ENCODE measurements at places on chromosomes 1 and 21.

- no peak for DNase-seq
These were observed 66.3 kb upstream of the BMP8A start for GRCh38 chr1:39425151-39425550.

DNA sequence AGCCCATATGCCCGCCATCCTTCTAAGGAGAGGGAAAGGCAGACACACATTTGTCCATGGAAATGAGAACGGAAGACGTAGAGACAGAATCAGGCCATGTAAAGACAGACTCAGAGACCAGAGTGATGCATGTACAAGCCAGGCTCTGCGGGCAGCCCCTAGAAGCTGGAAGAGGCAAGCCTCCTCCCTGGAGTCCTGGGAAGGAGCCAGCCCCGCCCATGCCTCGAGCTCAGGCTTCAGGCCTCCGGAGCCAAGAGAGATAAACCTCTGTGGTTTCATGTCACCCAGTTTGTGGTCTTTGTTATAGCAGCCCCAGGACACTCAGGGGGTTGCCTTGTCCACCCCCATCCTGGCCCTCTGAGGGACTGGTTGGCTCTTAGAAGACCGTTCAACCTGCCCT lies 11.6 kb downstream of the PDE9A start:
- DNase-seq = no peak

DNA sequence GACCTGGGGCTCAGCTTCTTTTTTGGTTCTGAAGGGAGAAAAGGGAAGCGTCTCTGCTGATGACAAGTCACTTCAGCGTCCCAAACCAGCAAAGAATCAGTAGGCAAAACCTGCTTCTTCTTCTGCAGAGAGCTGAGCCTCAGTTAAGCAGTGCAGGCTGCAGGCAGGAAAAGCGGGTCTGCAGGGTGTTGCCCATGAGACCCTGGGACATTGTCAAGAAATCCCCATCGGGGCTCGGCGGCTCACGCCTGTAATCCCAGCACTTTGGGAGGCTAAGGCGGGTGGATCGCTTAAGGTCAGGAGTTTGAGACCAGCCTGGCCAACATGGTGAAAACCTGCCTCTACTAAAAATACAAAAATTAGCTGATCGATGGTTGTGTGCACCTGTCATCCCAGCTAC lies 16.7 kb downstream of the CLDN14 start:
- no peak for DNase-seq

DNA sequence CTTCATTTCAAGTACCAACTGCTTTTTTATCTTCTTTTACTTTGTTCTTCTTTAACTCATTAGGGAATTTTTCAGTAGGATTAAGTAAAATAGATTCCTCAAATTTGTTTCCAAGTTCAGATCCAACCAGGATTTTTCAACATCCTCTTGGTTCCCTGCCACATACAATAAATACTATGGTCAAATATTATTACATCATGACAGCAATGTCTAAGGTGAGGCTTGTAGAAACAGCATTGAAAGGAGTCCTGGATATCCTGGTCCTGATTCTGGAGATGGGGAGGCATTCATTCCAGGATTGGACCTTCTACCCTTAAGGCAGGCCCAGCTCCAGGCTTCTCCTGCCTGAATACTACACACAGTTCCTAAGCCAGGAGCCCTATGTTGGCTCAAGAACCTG lies 80.2 kb upstream of the F3 start:
- no peak for DNase-seq

- DNase-seq = no peak
These were observed 47.6 kb downstream of the PKN2 start for GRCh38 chr1:88731475-88732269.

- no peak for DNase-seq
These were observed 253.8 kb downstream of the KAZN start for GRCh38 chr1:14852291-14852690.

DNA sequence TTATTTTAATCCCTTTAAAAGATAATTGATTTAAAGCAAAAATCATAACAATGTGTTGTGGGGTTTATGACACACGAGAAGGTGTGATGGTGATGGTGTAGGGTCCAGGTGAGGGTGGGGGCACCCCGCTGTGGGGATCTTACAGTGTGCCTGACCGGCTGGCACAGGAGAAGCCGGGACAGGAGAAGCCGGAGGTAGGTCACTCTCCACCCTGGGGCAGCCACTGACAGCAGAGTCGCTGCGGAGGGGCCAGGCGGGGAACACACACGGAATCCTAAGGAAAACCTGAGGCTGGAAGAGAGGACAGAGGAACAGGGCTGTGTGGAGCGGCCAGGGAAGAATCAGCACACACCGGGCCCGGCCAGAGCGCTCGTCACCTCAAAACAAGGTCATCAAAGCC lies 4.3 kb upstream of the LRRC3 start:
- no peak for DNase-seq

GRCh38 chr1:186255266-186255665 lies 119.8 kb downstream of the TPR start:
- no peak for DNase-seq

GRCh38 chr1:30407865-30408580 lies 315.4 kb downstream of the MATN1 start:
- DNase-seq = no peak

DNA sequence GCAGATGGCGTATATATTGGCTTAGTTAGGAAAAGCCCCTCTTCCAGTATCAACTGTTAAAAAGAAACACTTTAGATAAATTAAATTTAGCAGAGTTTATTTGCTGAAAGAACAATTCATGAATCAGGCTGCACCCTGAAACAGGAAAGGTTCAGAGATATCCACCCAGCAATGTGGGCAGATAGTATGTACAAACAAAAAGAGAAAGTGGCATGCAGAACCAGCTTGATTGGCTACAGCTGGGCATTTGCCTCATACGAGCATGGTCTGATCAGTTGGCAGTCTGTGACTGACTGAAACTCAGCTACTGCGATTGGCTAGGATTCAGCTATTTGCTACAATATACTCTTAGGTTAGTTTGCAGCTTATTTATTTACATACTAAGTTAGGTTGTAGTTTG lies 98.2 kb downstream of the ZC3H11B start:
- DNase-seq = no peak

DNA sequence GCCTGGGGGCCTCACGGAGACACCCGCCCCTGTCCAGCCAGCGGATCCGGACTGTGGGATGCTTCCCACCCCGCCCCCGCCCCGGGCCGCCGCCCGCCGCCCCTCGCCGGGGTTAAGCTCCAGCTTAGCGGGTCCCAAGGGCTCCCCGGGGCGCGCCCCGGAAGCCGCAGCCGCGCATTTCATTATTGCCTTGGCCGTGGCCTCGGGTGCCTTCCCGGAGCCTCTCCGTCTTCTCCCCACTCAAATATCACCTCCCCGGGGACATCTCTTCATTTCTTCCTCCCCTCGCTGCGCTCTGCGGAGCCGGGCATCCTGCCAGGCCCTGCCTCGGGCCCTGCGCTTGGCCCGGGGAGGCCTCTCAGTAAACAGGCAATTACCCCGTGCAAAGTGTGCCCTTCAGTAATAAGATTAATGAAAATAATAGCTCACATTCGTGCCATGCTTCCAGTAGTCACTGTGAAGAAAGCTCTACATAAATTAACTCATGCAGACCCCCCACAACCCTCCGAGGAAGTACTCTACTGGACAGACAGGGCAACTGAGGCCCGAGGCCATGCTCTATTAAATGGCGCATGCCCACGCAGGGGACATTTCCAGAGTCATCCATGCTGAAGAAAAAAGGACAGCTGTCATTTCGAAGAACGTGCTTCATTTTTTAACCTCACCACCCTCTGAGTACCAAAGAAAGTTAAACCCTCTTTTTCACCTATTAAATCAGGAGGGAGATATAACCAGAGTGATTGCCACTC lies 49.9 kb upstream of the LAPTM5 start:
- DNase-seq = no peak

GRCh38 chr1:187641907-187642306 lies 813.2 kb downstream of the PLA2G4A start:
- no peak for DNase-seq

GRCh38 chr1:37932759-37933158 lies 14.1 kb downstream of the INPP5B start:
- no peak for DNase-seq

DNA sequence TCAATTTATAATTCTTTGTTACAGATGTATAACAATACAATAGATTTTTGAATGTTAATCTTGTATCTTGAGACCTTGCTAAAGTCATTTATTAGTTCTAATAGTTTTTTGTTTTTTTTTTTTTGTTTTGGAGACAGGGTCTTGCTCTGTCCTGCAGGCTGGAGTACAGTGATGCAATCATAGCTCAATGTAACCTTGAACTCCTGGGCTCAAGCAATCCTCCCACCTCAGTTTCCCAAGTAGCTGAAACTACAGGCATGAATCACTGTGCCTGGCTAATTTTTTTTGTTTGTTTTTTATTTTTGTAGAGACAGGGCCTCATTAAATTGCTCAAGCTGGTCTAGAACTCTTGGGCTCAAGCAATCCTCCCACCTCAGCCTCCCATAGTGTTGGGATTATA lies 26.2 kb upstream of the DIPK1A start:
- no peak for DNase-seq

- no peak for DNase-seq
These were observed 13.4 kb downstream of the MTFR1L start for GRCh38 chr1:25833158-25833557.

- DNase-seq = no peak
These were observed 9.6 kb downstream of the MFSD2A start for GRCh38 chr1:39964552-39964951.

GRCh38 chr21:26170471-26171257 lies at the start of gene APP:
Gene APP (minus strand): TSS chr21:26170770. CDS start chr21:26170620, 150 bp downstream.
- DNase-seq = peak; percentile 86
